ENCODE measurements at places on chromosomes 4 and X.

GRCh38 chr4:47145630-47146029, 114.3 kb downstream of the GABRB1 start:
- DNase-seq: no peak

GRCh38 chr4:169620880-169621248, 486 bp downstream of the CLCN3 start:
- no peak for DNase-seq

GRCh38 chr4:1871471-1872021, 353 bp downstream of the NSD2 start:
- DNase-seq: no peak

DNA sequence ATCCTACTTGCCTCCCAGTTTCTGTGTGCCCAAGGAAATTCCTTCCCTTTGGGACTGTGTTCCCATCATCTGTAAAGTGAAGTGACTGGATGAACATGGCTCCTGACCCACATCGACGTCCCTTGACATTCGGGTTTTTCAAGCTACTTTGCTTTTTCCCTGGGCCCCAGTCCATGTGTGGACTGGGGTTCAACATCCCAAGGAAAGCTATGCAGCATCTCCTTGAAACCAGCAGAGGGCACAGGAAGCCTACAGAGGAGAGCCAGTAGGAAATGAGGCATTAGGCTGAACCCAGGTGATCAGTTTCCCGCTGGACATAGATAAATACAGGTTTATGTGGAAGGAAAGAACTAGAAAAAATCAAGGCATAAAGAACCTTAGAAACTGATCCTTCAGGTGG, 145.1 kb upstream of the ARHGEF9 start:
- DNase-seq: no peak

DNA sequence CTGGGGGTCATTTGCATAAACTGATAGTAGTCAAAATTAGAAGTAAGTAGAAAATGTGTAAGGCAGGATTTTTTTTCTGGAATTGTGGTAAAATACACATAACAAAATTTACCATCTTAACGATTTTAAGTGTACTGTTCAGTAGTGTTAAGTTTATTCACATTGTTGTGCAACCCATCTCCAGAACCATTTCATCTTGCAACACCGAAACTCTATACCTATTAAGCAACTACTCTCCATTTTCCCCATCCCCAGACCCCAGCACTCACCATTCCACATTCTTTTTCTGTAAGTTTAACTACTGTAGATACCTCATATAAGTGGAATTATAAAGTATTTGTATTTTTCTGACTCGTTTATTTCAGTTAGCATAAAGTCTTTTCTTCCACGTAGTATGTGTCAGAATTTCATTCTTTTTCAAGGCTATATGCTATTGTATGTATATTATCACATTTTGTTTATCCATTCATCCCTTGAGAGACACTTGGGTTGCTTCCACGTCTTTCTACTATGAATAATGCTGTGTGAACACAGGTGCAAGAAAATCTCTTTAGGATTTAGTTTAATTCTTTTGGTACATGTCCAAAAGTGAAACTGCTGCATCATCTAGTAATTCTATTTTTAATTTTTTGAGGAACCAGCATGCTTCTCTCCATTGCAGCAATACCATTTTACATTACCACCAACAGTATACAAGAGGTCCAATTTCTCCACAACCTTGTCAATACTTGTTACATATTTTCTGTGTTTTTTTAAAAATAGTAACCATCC, 39.1 kb upstream of the NSUN7 start:
- DNase-seq: no peak

DNA sequence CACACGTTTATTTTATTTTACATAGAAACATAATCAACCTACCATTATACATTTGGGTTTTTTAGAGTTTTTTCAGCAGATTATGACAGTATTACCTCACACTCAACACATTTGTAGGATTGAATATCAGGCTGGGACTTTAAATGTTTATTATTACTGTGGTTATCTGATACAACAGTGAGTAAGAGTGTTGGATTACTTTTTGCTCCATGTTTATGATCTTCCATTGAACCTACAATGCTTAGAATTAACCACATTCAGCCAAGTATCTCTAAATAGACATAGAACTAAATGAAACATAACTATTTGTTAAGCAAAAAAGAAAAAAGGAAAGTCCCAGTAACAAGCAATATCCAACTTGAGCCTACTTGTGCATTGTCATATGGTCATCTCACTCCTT, 607.4 kb upstream of the PITX2 start:
- DNase-seq: no peak

GRCh38 chrX:149760965-149761364, 12.9 kb upstream of the HSFX1 start:
- no peak for DNase-seq

DNA sequence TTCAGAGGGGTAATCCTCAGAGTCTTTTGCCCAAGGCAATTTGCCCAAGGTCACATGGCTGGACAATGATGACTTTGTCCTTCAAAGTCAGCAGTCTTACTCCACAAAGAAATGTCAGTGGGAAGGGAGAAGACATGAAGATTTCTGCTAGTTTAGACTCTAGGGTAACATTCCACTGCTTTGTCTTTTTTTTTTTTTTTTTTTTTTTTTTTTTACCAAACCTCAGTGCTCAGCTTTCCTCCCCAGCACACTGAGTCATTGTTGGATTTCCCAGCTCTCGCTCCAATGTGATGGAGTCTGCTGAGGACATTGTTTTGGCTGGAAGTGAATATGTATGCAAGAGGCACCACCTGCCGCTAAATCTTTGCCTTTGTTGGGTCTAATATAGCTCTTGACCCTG, 7.2 kb upstream of the C1QTNF7 start:
- DNase-seq: no peak
